ENCODE measurements at places on chromosomes 6 and 20.
A peak's percentile ranks its signal among the peaks of the same experiment; 100 is the strongest.

GRCh38 chr6:16762268-16762549 is 949 bp upstream of the ATXN1 start:
- no peak for DNase-seq

GRCh38 chr6:120198033-120198432 is 848.5 kb upstream of the MAN1A1 start:
- DNase-seq: no peak

- DNase-seq: no peak
Observed at GRCh38 chr20:46696791-46697279, 7.6 kb upstream of the TP53RK start.

DNA sequence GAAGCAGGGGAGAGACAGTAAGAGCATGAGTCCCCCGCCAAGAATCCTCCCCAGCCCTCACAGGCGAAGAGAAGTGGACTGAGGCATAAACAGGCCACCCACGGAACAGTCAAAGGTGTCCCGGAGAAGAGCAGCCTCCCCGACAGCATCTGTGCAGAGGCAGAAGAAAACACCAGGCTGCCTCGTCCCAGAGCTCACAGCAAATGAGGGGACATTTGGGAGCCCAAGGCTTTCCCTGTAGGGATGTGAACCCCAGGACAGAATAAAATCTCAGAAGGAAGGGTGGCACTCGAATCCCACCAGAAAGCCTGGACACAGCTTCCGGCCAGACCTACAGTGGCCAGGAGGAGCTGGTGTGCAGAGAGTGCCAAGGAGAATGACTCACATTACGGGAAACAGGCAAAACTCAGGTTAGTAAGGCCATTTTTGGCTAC is 90.4 kb downstream of the DLL1 start:
- no peak for DNase-seq

- no peak for DNase-seq
Observed at GRCh38 chr6:75563032-75563431, 38.6 kb upstream of the SENP6 start.

GRCh38 chr6:40642190-40642589 is 55.0 kb upstream of the LRFN2 start:
- DNase-seq: no peak

DNA sequence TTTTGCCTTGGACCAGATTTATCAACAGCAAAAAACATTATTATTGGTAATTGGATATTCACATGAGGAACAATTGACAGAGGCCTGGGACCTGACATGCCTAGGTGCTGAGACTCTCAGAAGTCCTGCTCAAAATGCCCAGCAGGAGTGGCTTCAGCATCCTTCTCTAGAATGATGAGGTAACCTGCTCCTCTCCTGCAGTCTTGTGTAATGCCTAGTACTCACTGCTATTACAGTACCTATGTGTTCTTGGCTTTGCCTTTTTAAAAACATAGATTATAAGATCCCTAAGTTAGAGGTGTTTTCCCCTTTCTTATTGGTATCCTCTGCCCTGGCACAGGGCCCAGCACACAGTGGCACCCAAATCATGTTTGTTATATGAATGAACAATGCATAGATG is 230.9 kb downstream of the PKHD1 start:
- no peak for DNase-seq

DNA sequence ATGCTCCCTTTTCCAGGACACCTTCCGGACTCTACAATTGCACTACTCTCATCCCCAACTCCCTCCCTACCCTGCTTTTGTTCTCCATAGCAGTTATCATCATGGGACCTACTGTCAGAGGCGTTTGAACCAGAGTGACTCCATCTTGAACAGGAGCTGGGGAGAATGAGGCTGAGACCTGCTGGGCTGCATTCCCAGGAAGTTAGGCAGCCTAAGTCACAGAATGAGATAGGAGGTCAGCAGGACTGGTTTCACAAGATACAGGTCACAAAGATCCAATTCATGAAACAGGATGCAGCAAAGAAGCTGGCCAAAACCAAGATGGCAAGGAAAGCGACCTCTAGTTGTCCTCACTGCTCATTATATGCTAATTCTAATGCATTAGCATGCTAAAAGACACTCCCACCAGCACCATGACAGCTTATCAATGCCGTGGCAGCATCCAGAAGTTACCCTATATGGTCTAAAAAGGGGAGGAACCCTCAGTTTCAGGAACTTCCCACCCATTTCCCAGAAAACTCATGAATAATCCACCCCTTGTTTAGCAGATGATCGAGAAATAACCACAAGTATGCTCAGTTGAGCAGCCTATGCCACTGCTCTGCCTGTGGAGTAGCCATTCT is 15.6 kb downstream of the SLC13A3 start:
- DNase-seq: no peak

GRCh38 chr6:44335631-44336030 is 6.8 kb upstream of the SPATS1 start:
- no peak for DNase-seq

DNA sequence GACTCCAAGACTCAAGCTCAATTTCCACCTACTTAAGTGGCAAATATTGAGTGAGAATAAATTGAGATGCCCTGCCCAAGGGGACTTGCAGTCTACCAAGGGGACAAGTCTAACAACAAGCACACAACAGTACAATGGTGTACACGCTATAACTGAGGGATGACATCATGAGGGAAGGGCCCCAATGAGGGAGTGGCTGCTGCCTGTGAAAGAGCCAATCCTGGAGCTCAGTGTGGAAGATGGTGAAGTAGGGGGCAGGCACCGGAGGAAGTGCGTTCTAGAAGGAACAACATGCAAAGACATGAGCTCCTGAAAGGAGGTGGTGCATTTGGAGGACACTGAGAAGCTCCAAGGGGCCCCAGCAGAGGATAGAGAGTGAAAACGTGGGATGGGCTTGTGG is 46.9 kb upstream of the ARMH2 start:
- no peak for DNase-seq

GRCh38 chr20:16387666-16388065 is 185.6 kb downstream of the KIF16B start:
- DNase-seq: no peak

DNA sequence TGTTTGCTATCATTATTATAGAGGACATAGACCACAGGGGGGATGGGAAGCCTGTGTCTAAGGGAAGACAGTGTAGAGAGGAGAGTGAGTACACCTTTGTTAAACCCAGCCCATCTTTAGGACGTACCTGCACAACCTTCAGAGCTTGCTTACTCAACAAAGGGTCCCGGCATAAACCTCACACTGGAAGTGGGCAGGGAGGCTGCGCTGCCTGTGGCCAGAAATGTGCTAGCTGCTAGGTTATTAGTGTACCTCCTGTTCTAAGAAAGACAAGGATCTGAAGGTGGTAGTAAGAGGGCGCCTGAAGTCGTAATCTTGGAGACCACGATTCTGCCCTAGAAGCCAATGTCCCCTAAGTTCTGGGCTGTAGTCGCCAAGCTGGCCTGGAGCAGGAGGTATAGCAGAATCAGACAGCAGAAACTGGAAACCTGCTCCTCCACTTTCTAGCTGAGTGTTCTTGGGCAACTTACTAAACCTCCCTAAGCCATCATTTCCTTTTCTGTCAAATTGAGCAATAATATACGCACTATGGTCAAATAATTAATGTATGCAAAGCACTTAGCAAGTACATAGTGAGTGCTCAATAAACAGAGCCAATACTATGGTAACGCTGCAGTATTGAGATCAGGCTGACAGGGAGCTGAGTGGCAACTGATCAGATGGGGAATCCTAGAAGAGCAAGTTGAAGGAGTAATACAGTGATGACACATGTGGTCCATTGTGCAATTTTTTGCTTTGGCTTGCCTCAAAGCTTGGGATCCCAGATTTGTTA is 16.8 kb upstream of the AKIRIN2 start:
- no peak for DNase-seq

GRCh38 chr6:14806101-14806500 is 439.8 kb upstream of the JARID2 start:
- DNase-seq: no peak

GRCh38 chr6:111995404-111995803 is 58.5 kb upstream of the CCN6 start:
- no peak for DNase-seq

DNA sequence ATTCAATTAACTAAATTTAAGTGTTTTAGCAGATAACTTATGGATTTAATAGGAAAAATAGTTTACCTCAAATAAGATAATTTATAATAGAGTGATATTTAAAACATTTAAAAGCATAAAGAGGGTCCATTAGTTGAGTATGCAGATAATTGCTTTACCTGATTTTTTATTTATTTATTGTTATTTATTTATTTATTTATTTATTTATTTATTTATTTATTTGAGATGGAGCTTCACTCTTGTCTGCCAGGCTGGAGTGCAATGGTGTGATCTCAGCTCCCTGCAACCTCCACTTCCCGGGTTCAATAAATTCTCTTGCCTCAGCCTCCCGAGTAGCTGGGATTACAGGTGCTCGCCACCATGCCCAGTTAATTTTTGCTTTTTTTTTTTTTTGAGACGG is 982.9 kb downstream of the TFAP2A start:
- no peak for DNase-seq

GRCh38 chr6:108948181-108948661 is 100.0 kb downstream of the ARMC2 start:
- DNase-seq: no peak

GRCh38 chr6:128204616-128205015 is 303.8 kb upstream of the THEMIS start:
- DNase-seq: no peak

DNA sequence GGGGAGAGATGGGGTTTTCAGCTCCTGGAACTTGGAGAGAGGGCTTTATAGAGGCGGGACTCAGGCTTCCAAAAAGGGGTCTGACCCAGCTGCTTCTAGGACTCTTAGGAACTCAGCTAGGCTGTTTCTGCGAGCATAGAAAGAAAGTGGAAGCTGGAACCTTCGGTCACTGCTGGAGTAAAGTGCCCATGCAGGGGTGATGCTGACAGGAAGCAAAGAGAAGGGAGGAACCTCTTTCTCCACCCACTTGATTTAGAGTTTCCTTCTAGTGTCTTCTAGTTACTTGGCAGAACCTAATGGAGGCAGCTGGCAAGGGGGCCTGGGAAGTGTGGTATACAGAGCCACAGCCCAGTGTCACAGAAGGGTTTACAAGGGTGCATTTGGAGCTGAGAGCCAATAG is 283.6 kb downstream of the QKI start:
- DNase-seq: no peak

DNA sequence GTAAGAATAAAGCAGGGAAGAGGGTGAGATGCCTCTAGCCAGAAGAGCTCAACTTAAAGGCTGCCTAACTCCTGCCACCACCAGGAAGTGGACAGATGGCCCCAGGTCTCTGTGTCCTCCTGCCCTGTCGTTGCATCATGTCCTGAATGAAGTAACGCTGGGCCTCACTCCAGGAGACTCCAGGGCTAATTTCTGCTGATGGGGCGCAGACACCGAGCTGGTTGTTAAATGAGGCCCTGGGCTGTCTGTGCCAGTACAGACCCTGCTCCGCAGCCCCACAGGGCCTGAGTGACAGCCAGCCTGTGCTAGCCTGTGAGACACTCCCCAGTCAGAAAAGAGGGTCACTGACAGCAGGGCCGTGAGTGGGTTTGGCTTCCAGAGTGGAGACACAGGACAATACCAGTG is 6.5 kb downstream of the IP6K3 start:
- no peak for DNase-seq

GRCh38 chr6:126072172-126072571 is 85.8 kb downstream of the TRMT11 start:
- DNase-seq: no peak

DNA sequence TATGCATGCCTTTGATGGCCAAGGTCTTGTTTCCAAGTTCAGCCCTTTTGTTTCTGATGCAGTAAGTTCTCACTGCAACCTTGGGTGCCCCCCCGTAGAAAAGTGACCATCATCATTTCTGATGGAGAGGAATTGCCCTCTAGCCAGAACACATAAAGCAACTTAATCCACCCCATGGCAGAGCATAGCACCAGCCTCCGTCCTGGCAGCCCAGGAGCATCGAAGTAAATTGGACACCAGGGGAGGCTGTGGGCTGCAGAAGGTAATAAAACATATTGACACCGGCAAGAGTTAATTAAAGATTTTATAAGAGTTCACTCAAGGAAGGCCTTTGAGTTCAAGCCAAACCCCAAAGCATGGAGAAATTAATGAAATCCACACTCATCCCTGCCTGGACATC is 39.2 kb upstream of the CST7 start:
- DNase-seq: no peak

DNA sequence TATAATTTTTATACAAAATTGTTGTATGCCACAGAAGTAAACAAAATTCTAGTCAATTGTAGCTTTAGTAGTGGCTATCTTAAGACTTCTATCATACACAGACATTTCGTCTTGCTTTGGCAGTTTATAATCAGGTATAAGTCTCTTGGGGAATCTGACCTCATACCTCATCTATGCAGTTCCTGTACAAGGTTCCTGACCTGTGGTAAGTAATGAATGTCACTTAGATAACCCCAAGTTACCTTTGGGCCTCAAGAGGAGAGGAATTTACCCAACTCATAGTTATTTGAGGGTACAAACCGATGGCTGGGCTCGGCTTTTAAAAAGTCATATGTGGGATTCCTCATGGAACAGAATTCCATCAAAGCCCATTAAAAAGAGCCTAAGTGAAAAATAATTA is 58.8 kb upstream of the UNC93A start:
- DNase-seq: no peak

GRCh38 chr6:80553071-80553740 is 446.7 kb downstream of the BCKDHB start:
- no peak for DNase-seq

- DNase-seq: no peak
Observed at GRCh38 chr20:25317351-25318075, 69.6 kb downstream of the PYGB start.

- peak; percentile 70 for DNase-seq
Observed at GRCh38 chr6:27502508-27503435, 29.9 kb upstream of the ZNF184 start.

GRCh38 chr20:18545566-18545965 is 21.7 kb upstream of the SMIM26 start:
- DNase-seq: no peak

Measured in T-helper 2 cell treated with Interferon-gamma antibody and Interleukin-4, amounts not matched to agents 5 μg/mL and 100 μg/mL, for 36 hours (primary cell).